ENCODE measurements at places on chromosomes 13 and 19. TPM values are rescaled to one million over a fixed set of nuclear protein-coding genes. Genes with fewer than 3 reads are reported as not detected.

DNA sequence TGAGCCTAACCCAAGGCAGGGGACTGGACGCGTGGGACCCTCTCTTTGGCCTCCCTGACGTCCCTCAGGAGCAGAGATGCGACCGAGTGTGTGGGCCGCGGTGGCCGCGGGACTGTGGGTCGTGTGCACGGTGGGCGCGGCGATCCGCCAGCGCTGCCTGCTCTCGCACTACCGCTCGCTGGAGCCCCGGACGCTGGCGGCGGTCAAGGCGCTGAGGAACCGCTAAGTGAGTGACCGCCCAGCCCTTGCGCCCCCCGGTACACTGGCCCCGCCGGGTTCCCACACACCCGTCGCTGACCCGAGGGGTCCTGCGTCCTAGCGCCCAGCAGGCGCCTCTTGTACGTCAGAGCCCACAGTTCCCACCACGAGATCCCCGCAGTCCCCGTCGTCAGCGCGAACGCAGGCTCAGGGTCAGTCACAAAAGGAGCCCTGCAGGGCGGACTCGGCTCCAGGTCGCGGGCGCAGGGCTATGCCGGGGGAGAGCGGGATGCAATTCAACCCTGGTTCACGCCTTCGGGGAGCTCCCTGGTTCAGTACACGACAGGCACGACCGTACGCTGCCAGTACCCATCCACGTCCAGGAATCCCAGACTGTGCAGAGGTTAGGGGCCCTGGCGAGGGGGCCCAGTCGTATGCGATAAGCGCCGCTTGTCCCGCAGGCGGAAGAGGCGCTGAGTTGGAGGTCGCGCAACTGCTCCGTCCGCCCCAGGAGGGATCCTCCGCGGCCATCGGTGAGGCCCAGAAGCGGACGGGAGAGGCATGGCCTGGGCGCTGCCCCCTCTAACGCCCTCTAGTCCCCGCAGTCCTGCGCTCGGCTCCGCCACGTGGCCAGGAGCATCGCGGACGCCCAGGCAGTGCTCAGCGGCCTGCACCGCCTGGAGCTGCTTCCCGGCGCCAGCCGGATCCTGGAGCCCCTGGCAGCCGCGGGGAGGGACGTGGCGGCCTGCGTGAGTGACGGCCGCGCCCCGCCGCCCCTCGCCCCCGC, 3.6 kb upstream of the IFNL2 start:
- no peak for DNase-seq

DNA sequence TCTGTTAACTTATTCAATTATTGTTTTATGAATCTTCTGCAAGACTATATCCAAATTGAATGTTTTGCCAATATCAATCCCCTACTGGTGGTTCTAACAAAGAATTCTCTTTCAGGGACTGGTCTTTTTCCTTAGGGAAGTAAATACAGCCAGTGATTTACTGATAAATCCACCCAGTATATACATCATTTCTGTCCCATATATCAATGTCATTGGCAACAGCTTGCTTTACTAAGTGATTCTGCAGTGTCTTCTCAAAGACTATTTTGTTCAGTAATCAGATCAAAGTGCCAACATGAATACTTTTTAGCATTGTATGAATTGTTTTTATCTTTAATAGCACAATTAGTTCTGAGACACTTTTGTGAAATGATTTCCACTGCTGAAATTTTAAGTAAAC, 114.0 kb upstream of the OBI1 start:
- DNase-seq, result no peak

- DNase-seq, result no peak
Observed at GRCh38 chr19:14118165-14119051, 846 bp upstream of the PRKACA start.

DNA sequence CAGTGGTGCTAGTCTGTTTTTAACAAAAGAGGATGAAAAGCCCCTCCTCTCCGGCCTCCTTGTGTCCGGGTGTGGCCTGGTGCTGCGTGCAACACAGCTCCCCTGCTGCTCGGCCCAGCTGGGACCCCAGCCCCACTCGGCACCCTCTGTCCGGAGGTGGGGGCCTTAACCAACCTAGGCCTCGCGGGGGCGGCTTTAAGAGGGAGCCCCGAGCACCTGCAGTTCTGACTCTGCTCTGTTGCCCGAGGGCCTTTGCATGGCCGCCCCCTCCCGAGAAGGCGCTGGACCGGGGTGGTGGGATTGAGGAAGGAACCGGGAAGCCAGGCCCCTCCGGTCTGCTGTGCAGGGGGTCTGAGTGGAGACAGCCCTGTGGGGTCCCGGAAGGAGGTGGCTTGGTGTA, 5.7 kb upstream of the GRIN3B start:
- no peak for DNase-seq

GRCh38 chr19:55635334-55635717, 5.5 kb upstream of the ZNF580 start:
- DNase-seq, result no peak

The OXGR1 gene
- 0.74 TPM for total RNA-seq

The KIR3DL1 gene
- total RNA-seq, result not detected

The SERP2 gene
- total RNA-seq, result 13.8 TPM

The STX10 gene
- total RNA-seq, result 71.5 TPM

All from vagina (tissue), 2 donors.